Fibroblast of the conjunctiva (primary cell): ENCODE measurements at places on chromosomes 2 and 18.

DNA sequence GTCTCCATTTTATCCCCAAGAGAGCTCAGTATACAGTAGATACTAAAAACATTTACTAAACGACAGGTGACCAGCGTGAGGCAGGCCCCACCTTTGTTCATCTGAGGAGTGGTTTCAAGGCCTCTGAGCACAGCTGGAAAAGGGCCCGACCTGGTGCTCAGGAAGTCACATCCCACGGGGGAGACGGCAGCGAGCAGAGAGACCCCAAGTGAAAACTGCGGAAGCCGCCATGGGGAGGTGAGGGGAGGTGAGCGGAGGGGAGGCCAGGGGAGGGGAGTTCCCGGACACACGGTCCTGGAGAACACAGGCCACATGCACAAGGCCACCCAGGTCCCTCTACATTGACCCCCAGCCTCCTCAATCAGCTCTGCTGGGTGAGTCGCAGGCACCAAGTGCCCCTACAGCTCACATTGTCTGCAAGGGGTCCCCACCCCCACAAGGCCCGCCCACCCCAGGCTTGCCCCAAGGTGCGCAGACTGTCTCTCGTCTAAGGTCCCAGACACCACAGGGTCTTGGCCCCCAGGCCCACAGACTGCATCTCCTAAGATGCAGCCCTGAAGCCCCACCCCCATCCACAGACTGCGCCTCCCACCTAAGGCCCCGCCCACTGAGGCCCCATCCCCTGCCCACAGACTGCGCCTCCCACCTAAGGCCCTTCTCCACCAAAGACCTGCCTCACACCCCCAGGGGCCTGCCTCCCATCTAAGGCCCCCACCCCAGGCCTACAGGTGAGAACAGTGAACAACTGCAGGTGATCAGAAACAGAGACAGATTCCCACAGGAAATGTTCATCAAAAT, 19.1 kb downstream of the PARD6G start:
- DNase-seq = no peak

- DNase-seq = peak; percentile 13
These were observed 1167.7 kb upstream of the ZEB2 start for GRCh38 chr2:145687442-145688134.

DNA sequence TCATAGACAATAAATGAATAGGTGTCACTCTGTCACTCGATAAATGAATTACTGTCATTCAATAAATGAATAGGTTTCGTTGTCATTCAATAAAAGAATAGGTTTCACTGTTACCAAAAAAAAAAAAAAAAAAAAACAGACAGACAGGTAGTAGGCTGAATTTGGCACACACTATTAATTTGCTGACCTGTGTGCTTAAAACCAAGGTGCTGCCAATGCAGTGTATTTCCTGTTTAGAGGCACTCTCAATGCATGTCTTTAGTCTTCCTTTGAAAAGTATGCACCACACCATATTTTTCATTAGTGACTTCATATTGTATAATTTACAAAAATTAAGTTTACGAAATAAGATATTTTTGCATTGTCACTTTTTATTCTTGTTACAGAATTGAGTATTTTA, 16.2 kb downstream of the ANKRD62 start:
- no peak for DNase-seq

- no peak for DNase-seq
These were observed 42.5 kb upstream of the IL1R2 start for GRCh38 chr2:101949304-101949703.

DNA sequence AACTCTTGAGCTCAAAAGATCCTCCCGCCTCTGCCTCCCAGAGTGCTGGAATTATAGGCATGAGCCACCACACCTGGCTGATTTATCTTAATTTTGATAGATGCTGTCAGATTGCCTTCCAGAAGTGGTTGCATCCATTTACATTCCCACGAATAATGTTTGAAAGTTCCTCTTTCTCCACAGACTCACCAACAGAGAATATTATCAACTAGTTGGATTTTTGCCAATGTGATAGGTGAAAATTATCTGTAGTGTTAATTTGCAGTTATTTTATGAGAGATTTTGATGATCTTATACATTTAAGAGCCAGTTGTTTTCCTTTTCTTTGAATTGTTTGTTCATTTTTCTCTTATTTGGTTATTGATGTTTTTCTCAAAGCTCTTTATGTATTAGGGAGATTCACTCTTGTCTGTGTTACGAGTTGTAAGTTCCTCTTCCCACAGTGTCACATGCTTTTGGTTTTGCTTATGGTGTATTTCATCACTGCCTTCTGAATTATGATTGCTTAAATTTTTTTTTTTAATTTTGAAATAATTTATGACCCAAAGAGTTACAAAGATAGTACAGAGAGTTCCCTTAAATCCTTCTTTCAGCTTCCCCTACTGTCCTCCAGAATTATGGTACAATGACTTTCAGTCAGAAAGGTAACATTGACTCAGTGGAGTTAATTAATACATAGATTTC, 20.7 kb upstream of the NT5DC4 start:
- no peak for DNase-seq

GRCh38 chr2:181440919-181441318, 16.3 kb upstream of the ITGA4 start:
- DNase-seq = no peak

DNA sequence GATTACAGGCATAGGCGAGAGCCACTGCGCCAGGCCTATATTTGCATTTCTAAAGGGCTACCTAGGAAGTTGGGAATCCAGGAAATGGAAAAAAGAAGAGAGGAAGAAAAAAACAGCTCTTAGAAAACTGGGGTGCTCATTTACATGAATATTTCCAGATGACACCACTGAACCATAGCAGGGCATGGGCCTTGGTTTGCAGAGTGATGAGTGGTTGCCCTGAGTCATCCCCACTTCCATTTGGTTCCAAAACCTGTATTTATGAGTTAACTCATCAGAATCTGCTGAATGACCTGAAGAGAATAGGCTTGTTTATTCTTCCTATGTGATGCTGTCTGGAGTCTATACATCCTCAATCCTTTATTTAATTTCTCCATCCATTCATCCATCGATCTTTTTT, 36.2 kb downstream of the EHD3 start:
- DNase-seq = no peak

- no peak for DNase-seq
These were observed 81.6 kb downstream of the PXDN start for GRCh38 chr2:1662606-1663180.

- no peak for DNase-seq
These were observed 4.3 kb upstream of the NCOA1 start for GRCh38 chr2:24486636-24487205.

GRCh38 chr2:156452971-156453370, 16.8 kb downstream of the GPD2 start:
- no peak for DNase-seq

- DNase-seq = no peak
These were observed 184.4 kb downstream of the MYO3B start for GRCh38 chr2:170362313-170362870.

DNA sequence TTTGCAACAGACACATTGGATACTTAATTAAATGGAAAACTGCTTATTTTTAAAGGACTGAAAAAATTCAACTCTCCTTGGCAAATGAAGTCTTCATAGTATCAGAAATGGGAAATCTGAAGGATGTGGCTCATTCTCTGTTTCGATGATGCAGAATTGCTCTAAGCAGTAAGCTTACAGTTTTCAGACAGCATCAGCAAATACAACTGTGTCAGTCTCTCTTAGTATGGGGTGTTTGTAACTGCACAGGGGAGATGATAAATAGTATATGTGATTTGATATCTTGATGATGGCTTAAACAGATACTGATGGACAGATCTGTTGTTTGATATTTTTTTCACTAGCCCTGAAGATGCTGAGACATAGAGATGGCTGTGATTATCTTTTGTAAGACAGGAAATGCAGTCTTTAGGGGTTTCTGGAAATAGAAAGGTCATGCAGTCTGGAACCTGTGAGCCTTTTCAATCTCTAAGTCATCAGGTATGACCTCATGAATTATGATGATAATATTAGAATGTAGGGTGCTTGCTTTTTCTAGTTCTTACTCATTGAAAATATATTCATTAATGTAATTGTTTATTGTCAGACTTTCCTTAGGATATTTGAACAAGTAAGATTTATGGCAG, 84.2 kb downstream of the SLC4A10 start:
- DNase-seq = no peak

GRCh38 chr2:75607988-75608683, 38.4 kb upstream of the MRPL19 start:
- no peak for DNase-seq

DNA sequence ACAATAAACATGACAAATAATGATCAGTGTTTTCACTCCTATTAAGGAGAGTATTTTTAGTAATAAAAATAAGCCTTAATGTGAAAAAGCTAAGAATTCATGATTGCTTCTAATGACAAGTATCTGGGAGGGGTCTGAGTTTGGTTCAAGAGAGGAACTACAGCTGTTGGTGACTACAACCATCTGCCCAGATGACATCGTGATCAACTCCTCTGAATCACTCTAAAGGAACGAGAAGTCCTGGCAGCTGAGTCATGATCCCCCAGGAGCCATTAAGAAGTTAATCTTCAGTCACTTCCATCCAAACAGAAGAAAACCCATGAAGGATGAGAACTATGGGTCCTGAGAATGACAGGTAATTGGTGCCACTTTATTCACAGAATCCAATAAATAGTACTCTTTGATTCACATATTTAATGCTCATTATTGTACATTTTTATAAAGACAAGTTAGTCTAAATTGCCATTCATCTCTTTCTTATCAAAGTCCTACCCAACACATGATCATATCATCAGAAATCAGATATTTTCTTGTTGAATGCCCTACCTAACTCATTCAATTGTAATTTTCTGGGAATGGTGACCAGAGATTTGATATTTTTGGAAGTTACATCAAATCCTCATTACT, 6.8 kb downstream of the TFPI start:
- peak; percentile 86 for DNase-seq

- DNase-seq = no peak
These were observed 23.3 kb upstream of the ST3GAL5 start for GRCh38 chr2:85911814-85912692.

- no peak for DNase-seq
These were observed 101.4 kb downstream of the HDAC4 start for GRCh38 chr2:239299218-239299939.

- no peak for DNase-seq
These were observed 6.4 kb upstream of the PIK3C3 start for GRCh38 chr18:41948544-41949110.

GRCh38 chr2:207658156-207658555, 33.0 kb upstream of the METTL21A start:
- no peak for DNase-seq

DNA sequence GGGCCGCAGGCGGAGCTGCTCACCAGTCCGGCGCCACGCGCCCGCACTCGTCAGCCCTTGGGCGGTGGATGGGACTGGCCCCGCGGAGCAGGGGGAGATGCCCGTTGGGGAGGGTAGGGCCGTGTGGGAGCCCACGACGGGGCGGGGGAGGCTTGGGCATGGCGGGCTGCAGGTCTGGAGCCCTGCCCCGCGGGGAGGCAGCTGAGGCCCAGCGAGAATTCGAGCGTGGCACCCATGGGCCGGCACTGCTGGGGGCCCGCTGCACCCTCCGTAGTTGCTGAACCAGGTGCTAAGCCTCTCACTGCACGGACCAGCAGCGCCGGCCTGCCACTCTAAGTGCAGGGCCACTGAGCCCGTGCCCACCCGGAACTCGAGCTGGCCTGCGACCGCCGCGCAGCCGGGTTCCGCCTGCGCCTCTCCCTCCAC, 182.4 kb upstream of the ERBB4 start:
- no peak for DNase-seq

GRCh38 chr2:198136142-198136541, 331.7 kb downstream of the PLCL1 start:
- no peak for DNase-seq

DNA sequence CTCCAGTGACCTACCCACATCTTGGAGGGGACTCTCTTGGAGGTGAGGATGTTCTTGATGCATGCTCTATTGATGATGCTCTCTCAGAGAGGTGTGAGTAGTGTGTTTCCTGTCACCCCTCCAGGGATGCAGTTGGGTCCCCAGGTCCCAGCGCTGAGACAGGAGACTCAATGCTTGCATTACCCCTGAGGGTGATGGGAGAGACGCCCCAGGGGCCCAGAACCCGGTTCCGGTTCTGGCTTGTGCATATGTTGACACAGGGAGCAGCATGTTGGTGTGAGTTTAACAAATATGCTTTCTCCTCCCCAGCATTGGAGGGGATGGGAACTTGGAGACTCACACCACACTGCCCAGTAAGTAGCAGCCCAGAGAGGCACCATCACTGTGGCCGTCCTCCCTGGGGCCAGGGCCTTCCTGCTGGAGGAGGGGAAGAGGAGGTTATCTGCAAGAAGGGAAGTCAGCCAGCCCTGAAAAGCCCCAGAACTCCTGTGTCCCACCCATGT, 124.5 kb downstream of the PLB1 start:
- no peak for DNase-seq

DNA sequence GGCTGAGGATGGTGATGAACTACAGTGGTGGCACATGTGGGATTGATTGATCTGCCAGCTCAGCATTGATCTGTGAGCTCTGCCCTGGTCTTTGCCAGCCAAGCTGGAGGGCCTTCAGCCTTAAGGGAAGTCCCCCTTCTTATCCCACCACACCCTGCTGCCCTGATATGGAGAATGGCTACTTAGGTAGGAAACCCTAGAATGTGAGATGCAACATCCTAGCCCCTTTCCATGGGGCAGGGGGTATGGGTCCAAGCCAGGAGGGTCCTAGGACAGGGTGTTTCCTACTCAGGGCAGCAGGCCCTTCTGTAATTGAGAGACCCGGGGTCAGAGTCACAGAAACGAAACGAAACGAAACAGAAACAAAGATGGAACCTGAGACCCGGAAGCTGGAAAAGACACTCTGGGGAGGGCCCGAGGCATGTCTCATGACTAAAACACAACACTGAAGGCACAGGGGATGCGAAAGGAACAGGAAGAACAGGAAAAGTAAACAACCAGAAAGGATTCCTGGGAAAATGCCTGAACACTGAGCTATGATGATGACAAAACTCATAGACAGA, 16.9 kb upstream of the SULT1C2 start:
- peak; percentile 59 for DNase-seq

DNA sequence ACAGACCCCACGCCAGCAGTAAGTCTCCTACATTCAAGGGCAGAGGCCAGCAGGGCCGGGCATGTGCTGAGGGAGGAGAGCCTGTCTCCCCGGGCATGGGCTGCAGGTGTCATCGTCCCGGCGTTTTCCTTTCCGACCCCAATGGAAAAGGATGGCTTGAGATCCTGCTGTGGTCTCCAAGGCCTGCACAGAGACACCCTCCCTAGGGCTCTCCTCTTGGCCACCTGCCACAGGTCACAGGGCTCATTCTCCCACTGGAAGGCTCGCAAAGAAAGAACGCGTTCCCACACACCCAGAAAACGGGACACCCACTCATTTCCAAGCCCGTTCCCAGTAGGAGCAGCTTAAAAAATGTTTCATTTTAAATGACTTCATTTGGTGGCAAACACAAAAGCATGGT, 41.0 kb downstream of the DIPK1C start:
- DNase-seq = no peak

DNA sequence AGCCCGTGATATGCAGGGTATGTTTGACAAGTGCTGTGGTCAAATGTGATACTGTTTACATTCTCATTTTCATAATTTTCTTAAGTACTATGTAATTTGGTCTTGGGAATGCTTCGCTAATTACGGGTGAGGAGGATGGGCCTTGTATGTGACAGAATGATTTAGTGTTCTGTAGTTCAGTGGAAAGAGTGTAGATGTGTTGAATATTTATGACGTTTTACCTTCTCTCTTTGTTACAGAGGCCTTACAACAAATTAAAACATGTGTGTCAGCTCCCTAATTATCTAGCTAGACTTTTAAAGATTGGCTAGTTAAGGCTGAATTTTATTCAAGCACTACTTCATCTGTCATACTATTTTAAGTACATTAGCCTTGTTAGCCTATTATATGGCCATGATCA, 10.6 kb upstream of the CHRNA1 start:
- DNase-seq = no peak
